ENCODE measurements at places on chromosomes 3 and 15.

DNA sequence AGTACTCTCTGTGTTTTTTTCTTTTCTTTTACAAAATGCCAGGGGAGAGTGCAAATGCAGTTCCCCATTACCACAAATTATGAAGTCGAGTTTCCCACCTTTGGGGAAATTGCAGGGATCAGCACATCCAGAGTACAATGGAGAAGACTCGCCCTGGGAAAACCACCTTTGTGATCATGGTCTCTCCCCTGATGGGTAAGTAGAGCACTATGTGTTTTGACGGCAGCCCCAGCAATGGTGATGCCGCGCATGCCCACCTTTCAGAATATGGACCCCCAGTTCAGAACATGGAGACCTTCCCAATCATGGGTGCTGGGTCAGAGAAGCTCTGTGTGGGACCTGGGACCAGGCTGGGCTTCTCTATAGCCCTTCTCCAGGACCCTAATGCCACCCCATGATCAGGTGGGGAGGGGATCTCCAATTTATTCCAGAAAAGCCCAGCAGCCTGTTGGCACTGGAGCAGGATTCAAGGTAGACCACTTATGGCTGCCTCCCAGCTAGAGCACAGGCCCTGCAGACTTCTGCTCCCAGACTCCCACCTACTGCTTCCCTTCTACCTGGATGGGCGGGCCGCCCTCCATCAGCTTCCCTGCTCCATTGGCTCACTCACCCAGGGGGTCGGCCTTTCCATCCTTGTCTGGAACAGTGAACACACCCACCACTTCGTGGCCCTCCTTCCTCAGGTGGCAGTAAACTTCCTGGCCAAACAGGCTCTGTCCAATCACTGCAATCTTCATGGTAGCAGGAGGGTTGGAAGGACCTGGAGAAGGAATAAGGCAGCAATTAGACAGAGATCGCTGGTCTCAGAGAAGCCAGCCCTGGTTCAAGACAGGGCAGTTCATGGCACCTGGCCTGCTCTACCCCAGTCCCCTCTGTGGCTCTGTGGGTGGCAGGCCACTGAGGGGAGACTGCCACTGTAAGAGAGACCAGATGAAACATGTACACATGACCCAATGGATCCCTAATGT is 19.9 kb downstream of the ALDH1L1 start:
- no peak for DNase-seq

DNA sequence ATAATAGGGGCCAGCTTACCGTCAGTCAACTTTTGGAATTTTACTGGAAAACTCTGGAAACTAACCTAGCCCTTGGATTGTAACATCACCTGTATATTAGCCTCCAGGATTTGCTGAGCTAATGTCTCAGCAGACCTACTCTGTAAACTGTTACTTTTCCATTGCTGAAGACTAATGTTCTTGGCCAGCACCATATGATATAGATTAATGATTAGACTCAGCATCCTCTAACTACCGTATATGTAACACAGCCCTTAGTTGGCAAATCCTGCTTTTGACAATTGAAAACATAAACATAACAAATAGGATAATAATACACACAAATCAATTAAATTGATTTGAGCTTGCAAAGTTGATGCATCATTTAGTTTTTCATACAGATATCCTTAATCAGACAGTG is 26.6 kb upstream of the GBE1 start:
- no peak for DNase-seq

GRCh38 chr3:194277104-194277785 is 73.9 kb downstream of the CPN2 start:
- no peak for DNase-seq

- DNase-seq = no peak
Measured at GRCh38 chr15:57647791-57648130, 56.1 kb downstream of the MYZAP start.

GRCh38 chr3:72451841-72452240 is 396.4 kb downstream of the SHQ1 start:
- no peak for DNase-seq

GRCh38 chr3:177262396-177262795 is 65.1 kb upstream of the TBL1XR1 start:
- DNase-seq = no peak

DNA sequence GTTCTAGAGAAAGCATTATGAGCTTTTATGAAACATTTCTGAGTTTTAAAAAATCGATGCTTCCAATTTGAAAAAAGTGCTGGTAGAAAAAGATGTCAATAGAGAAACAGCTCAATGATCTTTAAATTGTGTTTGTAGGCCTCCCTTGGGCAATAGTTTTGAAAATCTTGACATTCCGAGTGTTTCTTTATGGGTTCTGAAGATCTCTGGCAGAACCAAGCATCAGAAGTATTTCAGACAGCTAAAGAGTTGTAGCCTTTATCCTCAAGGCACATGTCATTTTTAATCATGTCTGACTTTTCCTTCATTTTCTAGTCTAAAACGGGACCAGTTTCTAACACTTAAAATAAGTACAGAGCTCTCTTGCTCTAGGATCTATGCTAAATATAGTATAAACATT is 188.1 kb upstream of the CBLB start:
- no peak for DNase-seq
